CD14-positive monocyte (primary cell): ENCODE measurements at places on chromosomes 4 and X. TPM values are rescaled to one million over a fixed set of nuclear protein-coding genes. Genes with fewer than 3 reads are reported as not detected.

Gene PNPLA4
- polyA plus RNA-seq = 21.5 TPM

Gene FOXP3
- 0.10 TPM for polyA plus RNA-seq

Gene ERAS
- 0.13 and 0.15 TPM in 2 replicates for polyA plus RNA-seq

Gene MAB21L2
- not detected for polyA plus RNA-seq

Gene SPANXN5
- polyA plus RNA-seq = not detected

DNA sequence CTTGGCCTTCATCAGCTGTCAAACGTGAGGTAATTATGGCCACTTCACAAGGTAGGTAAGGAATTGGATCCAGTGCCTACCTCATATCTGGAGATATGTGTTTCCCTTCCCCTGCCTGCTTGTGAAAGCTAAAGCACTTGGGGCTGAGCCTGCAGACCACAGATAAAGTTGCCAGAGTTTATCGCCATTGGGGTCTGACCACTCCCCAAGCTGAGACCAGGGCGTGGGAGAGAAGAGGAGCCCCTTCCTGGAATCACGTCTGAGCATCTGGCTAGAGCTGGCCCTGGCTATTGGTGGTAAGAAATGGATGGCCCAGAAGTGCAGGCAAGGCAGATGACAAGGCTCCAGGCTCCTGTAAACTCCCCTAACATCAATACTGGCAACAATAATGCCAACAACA lies 2.7 kb downstream of the ALAS2 start:
- H3K36me3 ChIP-seq = no peaks in the 10 kb centered on the region
- no peak overlapping the region for H3K27ac ChIP-seq
- H3K27me3 ChIP-seq = no peaks in the 10 kb centered on the region
- H3K4me3 ChIP-seq = no peak overlapping the region
- H3K4me1 ChIP-seq = no peaks in the 10 kb centered on the region
- DNase-seq = no peak

GRCh38 chr4:143377611-143378099 lies 41.0 kb downstream of the GAB1 start:
- DNase-seq = no peak
- H3K36me3 ChIP-seq = no peaks in the 10 kb centered on the region
- no peak overlapping the region for H3K27ac ChIP-seq
- peaks cover 15% of the 10 kb centered on the region for H3K4me1 ChIP-seq

- no peak overlapping the region for H3K4me3 ChIP-seq
- no peaks in the 10 kb centered on the region for H3K27me3 ChIP-seq
- no peaks in the 10 kb centered on the region for H3K36me3 ChIP-seq
Measured at GRCh38 chr4:181331214-181331613, 912.0 kb upstream of the TENM3 start.

- H3K27ac ChIP-seq = peak overlapping the region; percentile 79
- peaks cover 27% of the 10 kb centered on the region for H3K4me1 ChIP-seq
- no peaks in the 10 kb centered on the region for H3K27me3 ChIP-seq
- H3K4me3 ChIP-seq = peak overlapping the region; percentile 19
- peak; percentile 35 for DNase-seq
Measured at GRCh38 chrX:40933132-40933705, 152.0 kb upstream of the USP9X start.

DNA sequence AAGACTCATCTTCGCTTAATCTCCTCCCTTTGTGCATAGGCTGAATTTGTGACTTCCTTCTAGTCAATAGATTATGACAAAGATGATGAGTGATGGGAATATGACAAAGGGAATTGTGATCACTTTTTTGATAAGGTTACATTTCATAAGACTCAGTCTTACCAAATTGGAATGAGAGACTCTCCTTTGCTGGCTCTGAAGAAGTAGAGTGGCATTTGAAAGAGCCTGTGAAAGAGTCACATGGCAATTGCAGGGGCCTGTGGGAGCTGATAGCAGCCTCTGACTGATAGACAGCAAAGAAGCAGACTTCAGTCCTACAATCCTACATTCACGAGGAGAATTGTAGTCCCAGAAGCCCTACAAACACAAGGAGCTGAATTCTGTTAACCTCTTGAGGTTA lies 44.9 kb upstream of the ADAMTS3 start:
- no peak overlapping the region for H3K4me3 ChIP-seq
- no peaks in the 10 kb centered on the region for H3K4me1 ChIP-seq
- H3K27ac ChIP-seq = no peak overlapping the region
- H3K36me3 ChIP-seq = no peaks in the 10 kb centered on the region
- no peaks in the 10 kb centered on the region for H3K27me3 ChIP-seq
- no peak for DNase-seq

DNA sequence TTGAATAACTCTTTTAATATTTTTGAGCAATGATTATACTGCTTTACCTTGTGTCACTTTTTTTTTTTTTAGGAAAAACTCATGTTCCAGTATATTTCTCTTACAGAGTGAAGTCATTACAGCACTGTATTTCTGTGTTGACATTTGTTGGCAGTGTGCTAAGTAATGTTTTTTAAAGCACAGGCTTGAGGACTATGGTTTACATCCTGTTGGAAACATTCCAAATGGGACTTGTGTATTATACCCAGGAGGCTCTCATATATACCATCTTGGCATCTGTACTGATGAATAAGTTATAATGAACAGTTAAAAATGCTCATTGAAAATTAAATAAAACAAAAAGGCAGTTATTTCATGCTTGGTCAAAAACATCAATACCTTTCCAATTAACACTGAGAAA lies 33.8 kb downstream of the CEP44 start:
- DNase-seq = no peak
- peaks cover 10% of the 10 kb centered on the region for H3K36me3 ChIP-seq
- H3K4me3 ChIP-seq = no peak overlapping the region
- H3K27me3 ChIP-seq = no peaks in the 10 kb centered on the region
- no peaks in the 10 kb centered on the region for H3K4me1 ChIP-seq

DNA sequence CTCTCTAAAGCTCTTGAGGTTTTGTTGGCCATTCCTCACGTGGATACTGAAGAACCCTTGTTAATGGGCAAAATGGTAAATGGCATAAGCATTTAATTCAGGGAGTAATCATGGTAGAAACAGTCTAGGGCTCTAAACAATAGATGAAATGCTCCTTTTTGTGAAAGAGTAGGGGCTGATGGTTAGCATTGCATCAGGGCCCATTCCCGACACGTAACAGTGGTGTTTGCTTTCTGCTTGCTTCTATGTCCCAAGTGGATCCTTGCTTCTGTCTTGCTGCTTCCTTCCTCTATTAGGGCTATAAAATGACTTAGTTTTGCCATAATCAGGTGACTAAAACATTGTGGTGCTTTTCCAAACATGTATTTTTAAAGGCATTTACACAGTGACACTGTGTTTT lies 230.9 kb upstream of the AFF2 start:
- H3K27ac ChIP-seq = no peak overlapping the region
- no peak overlapping the region for H3K4me3 ChIP-seq
- no peaks in the 10 kb centered on the region for H3K27me3 ChIP-seq
- H3K4me1 ChIP-seq = peaks cover 3% of the 10 kb centered on the region
- no peaks in the 10 kb centered on the region for H3K36me3 ChIP-seq

- peak; percentile 52 for DNase-seq
- peak overlapping the region; percentile 12 for H3K4me3 ChIP-seq
- H3K4me1 ChIP-seq = peaks cover 9% of the 10 kb centered on the region
- H3K36me3 ChIP-seq = no peaks in the 10 kb centered on the region
- H3K27me3 ChIP-seq = no peaks in the 10 kb centered on the region
Measured at GRCh38 chrX:119885554-119886428, 9.9 kb upstream of the AKAP14 start.

DNA sequence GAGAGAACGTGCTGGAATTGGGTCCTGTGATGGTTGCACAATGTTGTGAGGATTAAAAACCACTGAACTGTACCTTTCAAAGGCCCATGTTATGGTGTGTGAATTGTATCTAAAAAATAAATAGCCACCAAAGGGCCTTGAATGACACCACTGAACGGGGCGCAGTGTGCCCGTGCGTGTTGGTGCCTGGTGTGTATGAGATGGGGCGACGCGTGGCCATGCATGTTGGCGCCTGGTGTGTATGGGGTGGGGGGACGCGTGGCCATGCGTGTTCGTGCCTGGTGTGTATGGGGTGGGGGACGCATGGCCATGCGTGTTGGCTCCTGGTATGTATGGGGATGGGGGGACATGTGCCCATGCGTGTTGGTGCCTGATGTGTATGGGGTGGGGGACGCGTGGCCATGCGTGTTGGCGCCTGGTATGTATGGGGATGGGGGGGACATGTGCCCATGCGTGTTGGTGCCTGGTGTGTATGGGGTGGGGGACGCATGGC lies 66.6 kb upstream of the HELT start:
- DNase-seq = no peak
- no peaks in the 10 kb centered on the region for H3K27me3 ChIP-seq
- no peaks in the 10 kb centered on the region for H3K36me3 ChIP-seq
- H3K4me3 ChIP-seq = no peak overlapping the region
- H3K27ac ChIP-seq = no peak overlapping the region

GRCh38 chr4:124777007-124777406 lies 64.5 kb upstream of the ANKRD50 start:
- DNase-seq = no peak
- H3K36me3 ChIP-seq = no peaks in the 10 kb centered on the region
- no peaks in the 10 kb centered on the region for H3K27me3 ChIP-seq
- H3K4me1 ChIP-seq = no peaks in the 10 kb centered on the region
- no peak overlapping the region for H3K27ac ChIP-seq

- no peaks in the 10 kb centered on the region for H3K27me3 ChIP-seq
- no peaks in the 10 kb centered on the region for H3K36me3 ChIP-seq
- H3K27ac ChIP-seq = no peak overlapping the region
- no peak for DNase-seq
- H3K4me1 ChIP-seq = no peaks in the 10 kb centered on the region
- H3K4me3 ChIP-seq = no peak overlapping the region
Measured at GRCh38 chrX:11499076-11500044, 166.4 kb downstream of the ARHGAP6 start.

- no peak overlapping the region for H3K4me3 ChIP-seq
- H3K4me1 ChIP-seq = no peaks in the 10 kb centered on the region
- no peak for DNase-seq
- no peak overlapping the region for H3K27ac ChIP-seq
- H3K27me3 ChIP-seq = no peaks in the 10 kb centered on the region
Measured at GRCh38 chrX:28693101-28693500, 105.9 kb downstream of the IL1RAPL1 start.

- no peaks in the 10 kb centered on the region for H3K36me3 ChIP-seq
- no peak overlapping the region for H3K4me3 ChIP-seq
- no peak overlapping the region for H3K27ac ChIP-seq
Measured at GRCh38 chrX:27924261-27924660, 57.0 kb downstream of the DCAF8L1 start.

DNA sequence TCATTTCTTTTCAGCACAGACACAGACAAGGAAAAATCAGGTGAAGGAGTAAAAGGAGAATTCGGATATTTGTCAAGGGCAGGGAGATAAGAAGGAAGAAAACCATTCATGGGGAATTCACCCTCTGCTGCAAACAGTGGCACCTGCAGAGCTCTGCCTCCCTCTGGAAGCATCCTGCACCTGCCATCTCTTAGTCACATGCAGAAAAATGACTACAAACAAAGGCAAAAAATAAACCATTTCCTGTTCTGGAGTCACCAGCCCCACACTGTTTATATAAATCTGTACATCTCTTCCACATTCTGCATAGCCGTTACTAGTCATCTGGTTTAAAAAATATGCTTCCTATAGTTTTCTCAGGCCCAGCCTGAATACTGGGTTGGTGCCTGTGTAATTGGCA lies 205.3 kb downstream of the ARAP2 start:
- DNase-seq = no peak
- H3K4me3 ChIP-seq = no peak overlapping the region
- no peak overlapping the region for H3K27ac ChIP-seq
- no peaks in the 10 kb centered on the region for H3K36me3 ChIP-seq

DNA sequence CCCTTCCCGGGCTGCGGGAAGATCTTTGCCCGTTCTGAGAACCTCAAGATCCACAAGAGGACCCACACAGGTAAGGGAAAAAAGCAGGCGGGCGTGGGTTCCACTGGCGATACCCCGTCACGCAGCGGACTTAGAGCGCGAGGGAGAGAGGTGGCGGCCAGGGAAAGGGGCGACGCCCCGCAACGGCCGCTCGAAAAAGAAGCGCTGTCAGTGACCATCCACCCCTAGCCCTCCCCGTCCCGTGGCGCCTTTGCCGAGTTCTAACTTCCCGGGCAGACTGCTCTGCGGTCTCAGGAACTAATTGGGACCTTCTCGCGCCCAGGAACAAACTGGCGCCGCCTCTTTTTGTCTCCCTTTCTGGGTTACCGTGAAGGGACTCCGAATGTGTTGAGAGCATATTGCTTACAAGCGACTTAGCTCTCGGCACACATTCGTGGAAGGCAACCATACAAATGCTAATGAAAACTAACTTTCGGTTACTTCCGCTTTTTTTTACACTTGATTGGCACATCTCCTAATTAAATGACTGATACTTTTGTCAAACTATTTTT lies 1.8 kb downstream of the ZIC3 start:
- peak overlapping the region; percentile 39 for H3K4me3 ChIP-seq
- no peak overlapping the region for H3K27ac ChIP-seq
- H3K27me3 ChIP-seq = peaks cover 44% of the 10 kb centered on the region
- peaks cover 14% of the 10 kb centered on the region for H3K4me1 ChIP-seq

GRCh38 chr4:92406488-92406887 lies 102.7 kb downstream of the GRID2 start:
- H3K4me1 ChIP-seq = no peaks in the 10 kb centered on the region
- no peaks in the 10 kb centered on the region for H3K36me3 ChIP-seq
- H3K27ac ChIP-seq = no peak overlapping the region
- no peak for DNase-seq

DNA sequence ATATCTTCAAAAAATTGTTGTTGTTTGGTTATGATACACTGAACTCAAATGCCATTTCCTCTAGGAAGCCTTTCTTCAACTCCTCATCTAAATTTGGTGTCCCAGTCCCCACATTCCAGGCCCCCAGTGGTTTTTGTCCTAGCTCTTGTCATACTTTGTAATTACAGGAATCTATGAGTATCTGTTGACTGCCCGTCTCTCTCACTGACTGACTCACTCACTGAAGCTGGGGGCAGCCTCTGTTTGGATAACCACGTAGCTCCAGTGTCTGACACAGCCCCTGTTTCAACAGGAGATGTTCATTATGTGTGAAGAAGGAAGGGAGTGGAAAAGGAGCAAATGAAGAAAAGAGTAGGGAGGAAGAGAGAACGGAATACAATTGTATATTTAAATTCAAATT lies 284.1 kb upstream of the TENM3 start:
- H3K4me3 ChIP-seq = no peak overlapping the region
- no peaks in the 10 kb centered on the region for H3K4me1 ChIP-seq
